Endothelial cell (in vitro differentiated cells): ENCODE measurements at places on chromosomes 6 and 20.

GRCh38 chr6:4698901-4699659 is 77.1 kb upstream of the CDYL start:
- DNase-seq = no peak

GRCh38 chr20:63235399-63235983 is at the start of gene BIRC7:
Gene BIRC7 (plus strand): TSS chr20:63235905. CDS start chr20:63236097, 192 bp downstream.
- no peak for DNase-seq

- DNase-seq = no peak
Observed at GRCh38 chr6:129750360-129750759, 40.4 kb upstream of the ARHGAP18 start.

GRCh38 chr20:14441201-14441600 is 103.8 kb upstream of the FLRT3 start:
- DNase-seq = no peak

GRCh38 chr6:41120058-41120457 is 34.1 kb downstream of the TREML1 start:
- no peak for DNase-seq

- DNase-seq = no peak
Observed at GRCh38 chr6:41642090-41642959, 4.1 kb downstream of the MDFI start.

GRCh38 chr20:4151991-4152695 is 136.8 kb upstream of the RNF24 start:
- no peak for DNase-seq

DNA sequence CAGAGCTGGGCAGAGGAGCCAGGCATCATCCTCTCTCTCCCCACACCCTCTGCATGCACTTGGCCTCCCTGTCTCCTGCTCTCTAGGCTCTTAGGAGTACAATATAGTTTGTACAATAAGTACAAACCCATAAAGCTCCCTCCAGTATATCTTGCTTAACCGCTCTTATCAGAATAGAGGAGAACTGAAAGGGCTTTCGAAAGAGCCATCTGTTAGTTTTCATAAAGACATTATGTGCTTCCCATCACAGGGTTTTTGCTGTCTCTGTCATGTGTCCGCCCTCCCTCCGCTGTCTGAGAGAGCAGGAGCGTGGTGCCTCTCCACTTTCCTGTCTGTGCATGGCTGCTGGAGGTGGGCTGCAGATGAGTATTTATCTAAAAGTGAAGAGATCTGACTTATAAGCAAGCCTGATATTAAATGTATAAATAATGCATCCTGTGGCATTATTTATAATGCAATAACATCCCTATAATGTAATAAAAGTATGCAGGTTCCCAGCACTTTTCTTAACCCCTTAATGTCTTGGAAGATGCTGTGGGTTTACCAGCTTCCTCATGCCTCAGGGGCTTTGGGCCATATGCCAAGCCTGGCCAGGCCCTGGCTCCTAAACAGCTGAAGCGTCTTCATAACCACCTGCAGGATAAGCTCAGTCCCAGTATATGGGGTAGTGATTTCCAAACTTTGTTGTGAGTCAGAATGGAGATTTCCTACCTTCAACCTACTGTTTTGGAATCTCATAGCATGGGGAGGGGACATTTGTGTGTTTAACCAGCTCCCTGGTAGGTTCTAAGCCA is 297.1 kb downstream of the DHX35 start:
- DNase-seq = no peak

DNA sequence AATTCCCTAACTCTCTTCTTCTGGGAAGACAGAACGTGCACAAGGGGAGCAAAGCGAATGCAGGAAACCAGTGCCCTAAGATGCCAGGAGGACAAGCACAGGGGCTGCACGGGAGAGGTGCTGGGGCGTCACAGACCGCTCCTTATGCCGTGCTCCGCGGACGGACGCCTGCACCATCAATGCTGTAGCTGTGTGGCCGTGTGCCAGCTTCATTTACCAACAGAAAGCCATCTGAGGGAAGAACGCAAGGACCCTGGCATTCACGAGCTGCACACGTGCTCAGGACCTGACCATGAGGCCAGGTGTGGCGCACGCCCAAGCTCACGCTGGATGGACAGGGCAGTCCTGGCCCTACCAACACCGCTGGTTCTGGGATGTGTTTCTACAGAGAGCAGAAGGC is 35.4 kb downstream of the WDR27 start:
- DNase-seq = no peak
